Foreskin keratinocyte (primary cell): ENCODE measurements at places on chromosomes 12 and 14. TPM values are rescaled to one million over a fixed set of nuclear protein-coding genes. Genes with fewer than 3 reads are reported as not detected.

The TESPA1 gene
- not detected in 2 replicates for total RNA-seq

DNA sequence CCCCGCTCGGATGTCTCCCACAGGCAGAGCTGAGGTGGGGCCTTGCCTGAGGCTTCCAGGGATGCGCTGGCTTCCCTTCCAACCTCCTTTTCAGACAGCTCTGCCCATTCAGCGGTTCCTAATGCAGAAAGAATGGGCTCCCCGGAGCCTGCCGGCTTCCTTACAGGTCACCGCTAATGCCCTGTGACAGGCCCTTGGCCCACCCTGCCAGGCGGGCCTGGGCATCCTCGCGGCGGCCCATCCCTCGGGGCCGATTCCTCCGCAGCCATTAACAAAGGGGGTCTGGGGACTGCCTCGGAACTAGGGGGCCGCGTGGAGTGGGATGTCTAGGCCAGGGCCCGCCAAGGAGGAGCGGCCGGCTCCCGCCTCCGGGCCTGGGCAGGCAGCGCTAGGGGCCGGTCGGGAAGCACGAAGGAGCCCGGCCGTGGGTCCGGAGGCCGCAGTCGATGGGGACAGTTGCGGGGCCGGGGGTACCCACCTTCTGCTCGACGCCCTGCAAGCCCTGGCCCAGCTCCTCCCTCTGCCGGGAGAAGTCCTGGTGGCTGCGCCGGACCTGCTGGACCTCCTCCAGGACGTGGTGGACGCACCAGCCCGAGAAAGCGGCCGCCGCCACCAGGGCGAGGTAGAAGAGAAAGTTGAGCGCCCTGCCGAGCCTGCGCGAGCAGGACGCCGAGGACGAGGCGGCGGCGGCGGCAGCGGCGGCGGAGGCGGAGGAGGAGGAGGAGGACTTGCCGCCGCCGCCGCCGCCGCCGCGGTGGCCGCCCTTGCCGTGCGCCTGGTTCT, 738 bp downstream of the CKAP4 start:
- DNase-seq = peak; percentile 30

The CNOT2 gene
- total RNA-seq = 61.0 and 65.1 TPM in 2 replicates

DNA sequence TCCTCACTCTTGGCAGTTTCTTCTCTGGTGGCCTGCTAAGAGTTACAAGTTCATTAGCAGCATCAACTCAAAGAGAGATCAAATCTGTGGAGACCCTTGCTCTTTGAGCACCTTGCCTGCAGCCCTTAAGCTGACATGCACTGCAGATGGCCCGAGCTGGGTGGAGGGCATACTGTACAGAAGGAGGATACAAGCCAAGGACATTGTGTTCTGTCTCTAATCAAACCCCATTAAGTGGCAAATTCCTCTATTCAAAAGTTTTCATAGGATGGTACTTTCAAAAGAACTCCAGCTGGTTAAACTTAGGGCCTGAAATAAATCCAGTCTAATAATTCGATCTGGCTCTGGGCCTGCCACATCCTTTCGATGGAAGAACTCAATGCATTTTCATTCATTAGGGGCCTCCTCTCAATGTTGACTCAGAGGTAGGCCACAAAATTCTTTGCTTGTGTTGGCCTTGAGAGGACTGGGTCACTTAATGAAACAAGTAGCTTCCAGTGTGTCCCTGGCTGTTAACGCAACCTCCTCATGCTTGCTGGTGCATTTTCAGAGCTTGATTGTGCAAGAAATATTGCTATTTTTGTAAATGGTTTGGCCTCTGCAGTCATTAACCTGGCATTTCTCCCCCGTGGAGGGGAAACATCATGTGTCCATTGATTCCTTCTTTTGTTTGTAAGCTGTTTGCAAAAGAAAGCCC, 318.2 kb downstream of the NUAK1 start:
- no peak for DNase-seq

The ADAMTS20 gene
- not detected in 2 replicates for total RNA-seq

DNA sequence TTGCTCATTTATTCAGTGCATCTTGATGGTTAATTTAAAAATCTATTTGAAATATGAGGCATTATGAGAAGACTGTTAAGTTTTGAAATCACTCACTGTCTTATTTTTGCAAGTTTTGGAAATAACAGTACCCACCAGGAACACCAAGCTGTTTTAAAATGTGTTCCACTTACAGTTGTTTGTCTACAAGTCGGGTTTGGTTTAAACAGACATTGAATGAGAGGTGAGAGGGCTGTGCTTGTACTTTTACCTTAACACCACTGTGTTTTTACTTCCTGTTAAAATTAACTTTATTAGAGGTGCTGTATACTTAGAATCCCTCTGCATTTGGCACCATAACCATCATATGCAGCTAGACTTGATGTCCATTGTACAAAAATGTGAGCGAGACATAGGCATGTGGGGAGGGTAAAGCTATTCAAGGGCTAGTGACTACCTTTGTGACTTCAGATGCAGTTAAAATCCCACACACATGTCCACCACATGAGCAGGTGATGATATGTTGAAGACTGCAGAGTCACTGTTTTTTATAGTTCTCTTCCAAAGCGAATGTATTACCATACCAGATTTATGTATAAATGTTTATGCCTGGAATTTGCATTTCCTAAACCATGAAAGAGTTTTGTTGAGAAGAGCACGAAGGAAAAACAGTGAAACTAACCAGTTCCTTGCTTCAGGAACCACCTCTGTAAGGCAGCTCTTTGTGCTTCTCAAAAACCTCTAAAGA, 12.9 kb downstream of the ELK3 start:
- DNase-seq = no peak

The CPNE6 gene
- not detected in 2 replicates for total RNA-seq

DNA sequence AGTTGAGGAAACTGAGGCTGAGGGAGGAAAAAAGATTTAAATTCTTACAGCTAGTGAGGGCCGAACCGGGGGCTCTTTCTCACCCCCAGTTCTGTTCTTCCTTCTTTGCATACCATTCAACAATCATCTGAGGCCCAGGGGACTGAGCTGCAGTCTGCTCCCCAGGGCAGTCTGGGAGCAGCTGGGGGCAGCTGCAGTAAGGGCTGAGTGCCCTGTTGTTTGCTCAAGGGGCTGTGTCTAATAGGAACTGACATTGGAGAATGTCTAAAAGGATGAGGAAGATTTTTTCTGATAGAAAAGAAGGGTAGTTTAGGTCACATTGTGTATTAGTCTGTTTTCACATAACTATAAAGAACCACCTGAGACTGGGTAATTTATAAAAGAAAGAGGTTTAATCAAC, 42.2 kb downstream of the SLC17A8 start:
- DNase-seq = no peak

The RGS6 gene
- not detected in 2 replicates for total RNA-seq
